Hindlimb muscle (tissue), 1 donor: ENCODE measurements at places on chromosomes 4 and X.
A peak's percentile ranks its signal among the peaks of the same experiment; 100 is the strongest.

DNA sequence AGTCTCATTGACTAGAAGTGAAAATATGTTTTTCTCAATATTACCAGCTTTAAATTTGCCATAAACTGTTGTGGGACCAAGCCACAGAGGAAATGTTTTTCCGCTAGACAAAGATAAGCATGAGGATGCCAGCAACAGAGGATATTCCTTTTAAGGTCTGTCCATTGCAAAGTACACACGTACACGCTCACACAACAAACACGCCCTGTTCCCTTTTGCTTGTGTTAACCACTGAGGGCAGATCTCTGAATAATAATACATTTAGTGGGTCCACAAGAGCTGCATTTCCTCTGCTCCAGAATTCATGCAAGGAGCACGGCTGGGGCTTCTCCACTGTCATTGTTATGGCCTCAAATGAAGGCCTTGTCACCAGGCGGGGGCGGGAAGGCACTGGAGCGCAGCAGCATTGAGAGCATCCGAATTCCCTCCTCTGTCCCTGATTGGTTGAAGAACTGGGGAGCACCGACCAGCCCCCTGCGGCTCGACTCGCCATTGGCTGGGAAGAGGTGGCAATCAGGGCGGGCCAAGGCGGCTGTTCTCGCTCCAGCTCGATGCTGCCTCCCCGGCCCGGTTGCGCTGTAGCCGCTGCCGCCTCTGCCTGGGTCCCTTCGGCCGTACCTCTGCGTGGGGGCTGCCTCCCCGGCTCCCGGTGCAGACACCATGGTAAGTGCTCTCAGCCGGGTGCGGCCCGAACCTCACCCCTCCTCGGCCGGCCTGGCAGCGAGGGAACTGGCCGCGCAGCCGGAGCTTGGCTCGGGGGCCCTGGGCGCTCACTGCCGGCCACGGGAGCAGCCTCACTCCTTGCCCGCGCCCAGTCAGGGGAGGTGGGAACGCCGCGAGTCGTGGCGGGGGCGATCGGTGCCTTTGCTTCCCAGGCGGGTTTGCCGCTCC lies at the start of gene GUCY1B1:
Gene GUCY1B1, plus strand, starts transcription at position 541 of the 891 bp plus-strand sequence. Its CDS starts 120 bp downstream, at position 661.
- peak; percentile 93 for DNase-seq

- no peak for DNase-seq
Measured at GRCh38 chrX:46375831-46376230, 169.4 kb downstream of the ZNF674 start.

DNA sequence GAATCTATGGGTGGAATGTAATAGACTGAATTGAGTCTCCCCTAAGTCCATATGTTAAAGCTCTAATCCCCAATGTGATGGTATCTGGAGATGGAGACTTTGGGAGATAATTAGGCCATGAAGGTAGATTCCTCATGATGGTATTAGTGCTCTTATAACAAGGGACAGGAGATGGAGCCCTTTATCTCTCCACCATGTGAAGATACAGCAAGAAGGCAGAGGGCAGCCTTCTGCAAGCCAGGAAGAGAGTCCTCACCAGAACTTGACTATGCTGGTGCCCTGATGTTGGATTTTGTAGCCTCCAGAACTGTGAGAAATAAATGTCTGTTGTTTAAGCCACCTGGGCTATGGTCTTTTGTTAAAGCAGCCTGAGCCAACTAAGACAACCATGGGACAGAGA lies 76.4 kb upstream of the F8A3 start:
- DNase-seq: no peak

DNA sequence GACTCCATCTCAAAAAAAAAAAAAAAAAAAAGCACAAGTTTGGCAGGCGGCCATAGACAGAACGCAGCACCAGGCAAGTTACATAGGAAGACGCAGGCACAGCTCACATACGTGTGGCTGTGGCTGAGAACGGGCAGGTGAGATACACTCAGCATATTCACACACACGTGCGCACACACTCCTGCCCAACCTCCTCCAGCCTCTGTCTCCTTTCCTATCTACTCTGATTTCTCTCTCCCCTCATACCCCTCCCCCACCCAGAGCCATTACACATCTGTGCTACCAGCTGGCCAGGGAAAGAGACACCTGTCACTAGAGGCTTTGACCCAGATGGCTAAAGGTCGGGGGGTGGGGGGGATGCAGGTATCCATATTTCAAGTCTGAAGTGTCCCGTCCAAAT lies 2.2 kb upstream of the SLC38A5 start:
- DNase-seq: no peak

DNA sequence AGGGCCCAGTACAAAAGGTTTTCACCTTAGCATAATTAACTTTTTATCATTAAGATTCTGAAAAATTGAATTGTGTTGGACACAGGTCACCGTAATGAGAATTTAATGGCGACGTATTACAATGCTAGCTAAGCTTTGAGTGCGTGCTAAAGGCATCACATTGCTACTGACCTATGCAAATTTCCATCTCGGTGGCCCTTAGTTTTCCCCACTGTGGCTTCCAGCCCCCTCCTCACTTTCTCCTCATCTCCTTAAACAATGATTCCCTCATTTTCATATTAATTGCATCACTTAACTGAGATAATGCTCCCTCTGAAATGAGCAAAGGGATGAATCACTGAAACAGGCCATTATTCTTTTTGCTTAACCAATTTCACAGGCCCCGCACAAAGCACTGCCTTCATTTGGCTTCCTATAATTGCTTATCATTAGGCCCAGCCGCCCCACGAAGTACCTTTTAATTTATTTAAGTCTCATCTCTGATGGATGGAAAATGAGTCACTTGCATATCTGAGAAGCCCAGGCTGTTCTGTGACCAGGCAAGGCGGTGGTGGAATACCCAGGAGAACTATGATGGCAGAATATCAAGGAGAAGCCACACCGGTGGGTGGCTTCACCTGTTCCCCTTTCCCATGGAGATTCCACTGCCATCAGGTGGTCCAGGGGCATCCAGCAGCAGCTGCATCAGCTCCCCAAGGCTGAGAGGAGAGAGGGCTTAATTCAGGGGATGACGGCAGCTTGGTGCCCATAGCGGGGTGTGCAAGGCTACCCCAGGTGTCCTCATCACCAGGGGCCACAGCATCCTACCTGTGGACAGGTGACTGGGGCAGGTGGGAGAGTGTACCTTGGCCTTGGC lies 223.8 kb upstream of the BOD1L1 start:
- no peak for DNase-seq

DNA sequence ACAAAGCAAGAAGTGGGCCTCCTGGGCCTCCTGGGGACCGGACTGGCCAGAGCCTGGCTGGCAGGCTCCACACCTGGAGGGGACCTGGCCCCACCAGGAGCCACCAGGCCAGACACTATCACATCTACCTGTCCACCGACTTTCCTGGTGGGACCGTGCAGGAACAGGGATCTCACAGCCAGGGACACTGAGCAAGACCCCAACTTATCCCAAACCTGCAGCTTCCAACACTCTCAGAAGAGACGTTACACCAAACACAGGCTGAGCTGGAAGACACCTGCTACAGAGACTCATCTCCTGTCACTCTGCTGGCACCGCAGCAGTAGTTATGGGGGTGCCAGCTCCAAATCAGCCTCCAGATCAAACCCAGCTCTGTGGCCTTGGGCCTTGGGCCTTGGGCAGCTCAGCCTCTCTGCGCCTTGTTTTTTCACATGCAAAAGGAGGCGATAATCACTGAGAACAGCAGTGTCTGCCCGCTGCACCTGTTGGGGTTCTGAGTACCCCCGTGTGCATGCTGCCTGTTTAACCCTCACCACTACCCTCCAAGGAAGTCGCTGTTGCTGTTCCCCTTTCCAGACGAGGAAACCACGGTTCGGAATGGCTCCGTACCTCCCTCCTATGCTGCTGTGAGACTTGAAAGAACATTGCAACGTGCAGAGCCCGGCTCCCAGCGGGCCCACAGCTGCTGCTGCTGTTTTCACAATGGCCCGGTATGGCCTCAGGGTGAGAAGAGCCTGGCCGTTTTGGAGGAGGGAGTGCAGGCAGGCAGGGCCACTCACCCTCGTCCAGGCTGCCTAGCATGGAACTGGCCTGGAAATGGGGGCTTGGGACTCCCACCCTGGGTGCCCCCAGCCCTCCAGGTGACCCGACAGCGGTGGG lies 69.6 kb downstream of the ADRA2C start:
- no peak for DNase-seq

GRCh38 chr4:7647600-7648543 lies 213.1 kb upstream of the PSAPL1 start:
- no peak for DNase-seq

DNA sequence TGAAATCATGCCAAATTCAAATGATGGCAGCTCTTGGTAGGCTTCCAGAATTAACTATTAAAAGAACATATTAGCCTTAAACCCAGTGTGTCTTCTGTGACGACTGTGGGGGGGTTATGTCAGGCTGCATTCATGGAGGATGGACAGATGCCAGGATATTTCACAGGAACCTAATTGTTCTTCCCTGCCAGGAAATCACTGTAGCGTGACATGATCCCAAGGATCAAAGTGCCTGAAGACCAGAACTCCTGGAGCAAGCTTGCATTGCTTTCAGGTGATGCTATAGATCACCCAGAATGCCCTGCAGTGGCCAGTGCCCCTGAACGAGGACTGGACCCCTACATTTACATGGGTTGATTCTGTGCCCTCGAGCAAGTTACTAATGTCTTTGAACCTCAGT lies 1093.0 kb upstream of the TENM3 start:
- DNase-seq: no peak

GRCh38 chrX:131841496-131842437 lies 181.3 kb upstream of the STK26 start:
- peak; percentile 22 for DNase-seq

DNA sequence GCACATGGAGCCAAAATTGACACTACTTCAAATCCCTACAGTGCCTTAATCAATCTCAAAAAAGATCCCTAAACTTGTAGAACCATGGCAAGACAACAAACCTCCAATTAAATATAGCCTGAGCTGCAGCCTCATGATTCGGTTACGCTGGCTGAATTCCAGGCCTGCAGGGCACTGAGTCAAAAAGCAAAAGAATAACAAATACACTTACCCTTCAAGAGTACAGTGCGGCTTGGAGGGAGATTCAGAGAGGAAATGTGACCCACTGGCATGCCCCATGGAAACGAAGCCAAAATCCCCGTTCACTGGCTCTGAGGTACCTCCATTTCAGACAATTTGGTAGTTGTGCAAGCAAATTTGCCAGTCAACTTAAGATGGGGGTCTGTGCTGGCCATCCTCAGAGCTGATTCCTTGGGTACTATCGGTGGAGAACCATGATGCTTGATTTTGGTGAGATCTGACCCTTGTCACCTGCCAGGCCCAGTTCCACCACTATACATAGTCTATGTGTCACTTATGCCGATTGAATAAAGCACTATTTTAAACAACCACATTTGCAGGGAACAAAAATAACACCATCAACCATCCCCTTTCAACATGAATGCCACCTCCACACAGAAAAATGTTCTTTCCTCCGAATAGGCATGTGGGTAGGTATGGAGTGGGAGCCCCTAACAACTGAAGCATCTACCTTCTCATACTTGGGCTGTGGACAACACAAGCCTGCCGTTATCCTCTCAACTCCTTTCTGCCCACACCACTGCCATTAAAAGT lies 2.1 kb downstream of the C4orf54 start:
- peak; percentile 11 for DNase-seq

- DNase-seq: no peak
Measured at GRCh38 chr4:120844528-120844921, 78.0 kb downstream of the PRDM5 start.

DNA sequence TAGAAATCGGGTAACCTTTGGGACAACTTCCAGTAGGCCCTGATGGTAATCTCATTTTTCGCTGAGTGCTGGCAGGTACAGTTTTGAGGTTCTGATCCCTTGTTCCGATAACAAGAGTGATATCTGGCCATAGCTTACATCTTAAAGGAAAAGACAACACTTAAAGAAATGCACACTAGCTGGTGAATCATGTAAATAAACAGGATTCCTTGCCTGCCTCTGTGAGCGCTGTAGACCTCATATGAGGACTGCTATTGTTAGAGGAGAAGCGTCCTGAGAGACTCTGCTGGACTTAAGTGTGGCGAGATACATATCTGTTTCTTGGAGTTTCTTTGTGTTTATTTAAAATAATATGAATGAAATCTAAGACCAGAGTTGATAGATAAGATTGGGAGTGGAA lies 149.3 kb upstream of the SLC4A4 start:
- no peak for DNase-seq

DNA sequence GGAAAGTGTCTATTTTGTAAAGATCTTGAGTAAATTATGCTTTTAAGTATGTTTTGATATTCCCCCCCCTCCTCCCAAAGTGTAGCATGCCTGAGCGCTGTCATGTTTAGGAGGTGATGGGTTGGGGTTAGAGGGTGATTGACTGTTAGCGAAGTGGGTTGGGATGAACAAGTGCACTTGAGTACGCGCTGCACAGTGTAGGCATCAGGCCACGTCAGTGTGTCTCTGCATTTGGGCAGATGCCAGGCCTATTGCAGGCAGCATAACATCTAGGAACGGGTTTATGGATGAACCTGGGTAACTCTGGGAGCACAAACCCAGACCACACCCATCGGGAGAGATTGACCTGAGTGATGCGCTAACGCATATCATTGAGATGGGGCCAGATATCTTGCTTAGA lies 111.2 kb downstream of the TBL1X start:
- DNase-seq: no peak

- no peak for DNase-seq
Measured at GRCh38 chr4:168694667-168695066, 197.8 kb downstream of the PALLD start.

DNA sequence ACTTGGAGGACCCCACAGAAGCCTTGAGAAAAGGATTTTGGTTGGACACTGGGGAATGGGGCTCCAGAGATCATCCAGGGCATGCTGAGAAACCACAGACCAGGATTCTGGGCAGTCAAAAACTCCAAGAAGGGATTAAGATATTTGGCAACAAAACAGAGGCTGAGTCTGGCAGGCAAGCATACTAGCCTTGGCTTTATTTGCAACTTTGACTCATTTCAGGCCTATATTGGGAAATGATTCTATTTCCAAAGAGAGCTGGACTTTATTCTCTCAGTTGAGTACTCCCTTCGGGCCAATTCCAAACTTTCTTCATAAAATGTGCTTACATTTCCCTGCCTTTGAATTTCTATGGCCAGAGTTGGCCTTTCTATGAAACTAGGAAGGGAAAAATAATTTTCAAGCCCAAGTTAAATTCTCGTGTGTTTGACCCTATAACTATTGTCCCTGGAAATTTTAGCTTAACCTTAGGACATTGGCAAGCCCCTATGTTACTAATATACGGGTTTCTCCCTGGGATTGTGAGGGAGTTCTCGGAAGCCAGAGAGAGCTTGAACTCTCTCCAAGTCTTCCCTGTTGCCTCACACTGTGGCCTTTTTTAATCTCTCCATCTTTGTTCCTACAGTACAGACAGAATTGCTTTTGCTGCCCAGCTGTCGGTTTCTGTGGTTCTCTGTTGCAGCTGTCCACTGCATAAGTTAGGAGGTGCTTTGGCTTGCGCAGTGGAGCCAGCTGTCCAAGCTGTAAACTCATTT lies 112.6 kb upstream of the FAM9A start:
- peak; percentile 83 for DNase-seq
